ENCODE measurements at places on chromosomes 11 and 22.
A peak's percentile ranks its signal among the peaks of the same experiment; 100 is the strongest.

GRCh38 chr11:8757533-8757932, 74.9 kb downstream of the RPL27A start:
- no peak for DNase-seq

- DNase-seq, result peak; percentile 45
Observed at GRCh38 chr22:40524392-40525249, 111.9 kb downstream of the MRTFA start.

DNA sequence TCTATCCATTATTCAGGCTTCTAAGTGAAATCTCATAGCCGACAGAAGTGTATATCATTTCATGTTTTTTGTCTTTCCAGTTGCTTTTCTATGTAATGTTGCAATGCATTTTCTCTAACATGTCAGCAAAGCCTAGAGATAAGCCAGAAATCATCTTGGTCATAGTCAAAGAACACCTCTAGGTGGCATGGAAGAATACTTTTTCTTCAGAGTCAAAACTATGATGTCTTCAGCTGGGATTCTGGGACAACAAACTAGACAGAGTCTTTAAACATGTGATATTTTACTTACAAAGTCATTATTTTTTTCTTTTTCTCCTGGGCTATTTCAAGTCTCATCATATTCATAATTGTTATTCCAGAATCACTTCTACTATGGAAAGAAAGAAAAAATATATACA, 4.4 kb downstream of the GAS2 start:
- DNase-seq, result peak; percentile 55

DNA sequence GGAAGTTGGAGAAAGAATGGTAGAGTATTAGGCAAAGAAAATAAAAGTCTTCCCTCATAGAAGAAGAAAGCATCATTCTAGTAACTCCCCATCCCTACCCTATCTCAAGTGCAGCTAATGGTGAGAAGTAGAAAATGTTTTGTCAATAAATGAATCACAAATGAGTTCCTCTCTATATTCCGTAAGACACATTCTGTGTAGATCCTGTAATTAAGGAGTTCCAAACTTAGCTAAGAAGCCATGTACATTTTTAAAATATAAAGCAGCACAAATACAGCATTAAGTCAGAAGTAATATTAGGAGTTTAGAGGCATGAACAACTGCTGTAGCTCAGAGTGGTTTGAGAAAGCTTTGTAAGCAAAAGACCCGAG, 80.1 kb downstream of the GAB2 start:
- no peak for DNase-seq

All from bronchial epithelial cell (primary cell).